Central memory CD8-positive, alpha-beta T cell (primary cell): ENCODE measurements at places on chromosomes 7 and 10.

DNA sequence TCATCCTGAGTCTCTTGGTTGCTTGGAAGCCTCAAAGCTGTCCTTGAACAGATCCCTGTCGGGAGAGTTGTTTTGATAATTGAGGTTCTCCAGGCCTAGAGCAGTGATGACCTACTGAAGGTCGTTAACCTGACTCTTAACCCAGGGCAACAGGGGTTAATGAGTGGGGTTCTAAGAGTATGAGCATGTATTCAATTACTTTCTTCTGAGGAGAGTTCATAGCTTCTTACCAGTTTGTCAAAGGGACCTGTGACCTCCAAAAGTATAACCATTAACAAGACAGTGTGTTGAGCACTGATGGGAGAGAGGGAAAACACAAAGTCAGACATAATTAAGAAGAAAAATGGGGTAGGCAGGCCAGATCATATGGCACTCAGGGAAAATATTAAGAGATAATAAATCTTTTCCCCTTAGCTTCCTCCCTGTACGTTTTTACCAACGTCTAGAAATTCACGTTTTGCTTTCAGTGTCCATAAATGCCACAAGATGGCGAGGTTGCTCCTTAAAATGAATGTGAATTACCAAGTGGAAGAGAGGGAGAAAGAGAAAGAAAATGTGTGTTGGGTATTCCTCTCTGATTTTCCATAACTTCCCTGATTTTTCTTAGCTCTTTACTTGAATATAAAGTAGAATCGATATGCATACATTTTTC lies 97.6 kb downstream of the SUGCT start:
- no peak overlapping the region for H3K4me3 ChIP-seq
- H3K27me3 ChIP-seq = peaks cover 9% of the 10 kb centered on the region
- no peaks in the 10 kb centered on the region for H3K36me3 ChIP-seq
- H3K27ac ChIP-seq = no peak overlapping the region
- no peak for DNase-seq

DNA sequence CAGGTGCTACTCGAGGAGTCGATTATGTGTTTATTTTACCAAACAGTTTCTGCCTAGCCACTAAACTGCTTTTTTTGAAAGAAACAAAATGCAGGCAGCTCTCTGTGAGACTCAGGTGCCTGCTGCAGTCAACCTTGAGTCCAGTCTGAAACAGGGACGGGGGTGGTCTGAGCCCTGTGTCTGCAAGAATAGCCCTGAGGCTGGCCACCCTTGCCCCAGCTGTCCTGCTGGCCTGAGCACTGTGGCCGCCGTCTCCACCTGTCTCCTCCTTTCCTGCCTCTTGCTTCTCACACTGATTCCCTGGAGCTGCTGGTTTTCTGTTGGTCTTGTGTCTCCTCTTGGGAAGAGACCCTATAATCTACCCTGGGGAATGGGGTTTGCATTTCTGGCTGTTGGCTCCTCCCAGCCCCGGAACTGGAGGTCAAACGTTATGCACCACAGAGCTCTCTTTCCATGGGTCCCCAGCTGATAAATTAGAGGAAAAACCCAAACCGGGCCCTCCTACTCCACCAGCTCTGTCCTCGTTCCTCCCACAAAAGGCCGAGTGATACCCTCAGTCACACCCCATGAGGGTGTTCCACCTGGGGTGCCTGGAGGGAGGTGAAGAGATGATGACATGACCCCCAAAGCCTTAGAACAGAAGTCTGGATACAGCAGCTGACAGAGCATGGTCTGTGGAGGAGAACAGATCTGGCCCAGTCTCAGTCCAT lies 15.0 kb upstream of the SLC18A3 start:
- DNase-seq = no peak
- no peak overlapping the region for H3K27ac ChIP-seq
- H3K36me3 ChIP-seq = no peaks in the 10 kb centered on the region

DNA sequence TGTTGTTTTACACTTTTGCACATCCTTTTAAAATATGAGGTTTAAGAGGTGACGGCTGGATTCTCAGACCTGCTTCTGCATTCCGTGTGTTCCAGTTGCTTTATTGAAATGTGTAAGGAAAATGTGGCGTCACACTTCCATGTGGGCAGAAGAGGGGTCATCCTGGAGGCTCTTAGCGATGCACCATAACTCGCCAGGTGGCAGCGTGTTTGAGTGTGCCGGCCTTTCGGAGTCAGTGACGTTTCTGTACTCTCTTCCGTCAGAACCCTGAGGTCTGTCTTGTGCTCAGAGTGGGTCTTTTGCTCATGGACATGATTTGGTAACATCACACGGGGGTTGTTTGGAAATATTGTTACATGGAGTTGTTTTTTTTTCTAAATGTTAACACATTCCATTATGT lies 9.1 kb downstream of the PPP2R2D start:
- peaks cover 60% of the 10 kb centered on the region for H3K4me1 ChIP-seq
- H3K4me3 ChIP-seq = no peak overlapping the region
- H3K27me3 ChIP-seq = no peaks in the 10 kb centered on the region

DNA sequence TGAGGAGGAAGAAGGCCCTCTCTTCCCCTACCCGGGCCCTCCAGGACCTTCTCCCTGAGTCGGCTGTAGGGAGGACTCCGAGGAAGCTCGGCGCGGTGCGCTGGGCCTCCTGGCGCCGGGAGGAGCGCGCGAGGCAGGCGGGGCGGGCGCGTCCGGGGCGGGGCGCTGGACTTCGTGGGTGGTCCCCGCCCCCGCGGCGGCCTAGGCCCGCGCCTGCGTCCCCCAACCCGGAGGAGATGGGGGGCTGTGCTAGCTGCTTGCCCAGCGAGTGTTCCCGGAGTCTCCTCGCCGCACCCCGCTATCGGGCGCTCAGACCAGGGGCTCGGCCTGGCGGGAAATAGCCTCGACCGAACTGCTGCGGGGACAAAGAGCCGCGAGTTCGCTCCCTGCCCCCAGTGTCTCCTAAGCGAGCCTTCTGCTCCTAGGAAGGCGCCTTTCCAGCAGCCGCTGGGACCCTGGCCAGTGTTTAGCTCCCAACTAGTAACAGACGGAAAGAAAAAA lies 19.2 kb upstream of the SMO start:
- no peak for DNase-seq
- H3K36me3 ChIP-seq = peaks cover 5% of the 10 kb centered on the region
- H3K4me1 ChIP-seq = peaks cover 4% of the 10 kb centered on the region
- H3K27ac ChIP-seq = no peak overlapping the region
- H3K27me3 ChIP-seq = no peaks in the 10 kb centered on the region

- peak overlapping the region; percentile 83 for H3K27ac ChIP-seq
- peaks cover 15% of the 10 kb centered on the region for H3K36me3 ChIP-seq
- H3K4me1 ChIP-seq = peaks cover 93% of the 10 kb centered on the region
- no peak for DNase-seq
Observed at GRCh38 chr10:22658745-22659410, 55.5 kb downstream of the PIP4K2A start.

GRCh38 chr10:109784236-109784635 lies 139.1 kb downstream of the XPNPEP1 start:
- peaks cover 66% of the 10 kb centered on the region for H3K27me3 ChIP-seq
- no peak overlapping the region for H3K4me3 ChIP-seq
- no peaks in the 10 kb centered on the region for H3K4me1 ChIP-seq
- no peak overlapping the region for H3K27ac ChIP-seq
- no peaks in the 10 kb centered on the region for H3K36me3 ChIP-seq

DNA sequence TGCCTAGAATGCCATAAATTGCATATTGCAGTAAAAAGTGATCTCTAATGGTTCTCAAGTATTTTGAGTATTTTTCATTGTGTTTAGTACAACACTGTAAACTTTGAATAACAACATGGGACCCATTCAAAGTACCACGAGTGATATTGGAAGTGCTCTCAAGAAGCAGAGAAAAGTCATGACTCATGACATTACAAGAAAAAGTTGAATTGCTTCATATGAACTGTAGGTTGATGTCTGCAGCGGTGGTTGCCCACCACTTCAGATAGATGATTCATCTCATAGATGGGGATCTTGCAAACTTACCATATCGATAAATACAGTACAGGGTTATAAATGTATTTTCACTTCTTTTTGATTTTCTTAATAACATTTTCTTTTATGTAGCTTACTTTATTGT lies 33.9 kb downstream of the ENTPD1 start:
- peaks cover 53% of the 10 kb centered on the region for H3K27me3 ChIP-seq
- H3K4me1 ChIP-seq = no peaks in the 10 kb centered on the region
- no peak overlapping the region for H3K27ac ChIP-seq

- no peak overlapping the region for H3K4me3 ChIP-seq
- no peaks in the 10 kb centered on the region for H3K4me1 ChIP-seq
Observed at GRCh38 chr7:158362912-158363905, 224.4 kb downstream of the PTPRN2 start.

DNA sequence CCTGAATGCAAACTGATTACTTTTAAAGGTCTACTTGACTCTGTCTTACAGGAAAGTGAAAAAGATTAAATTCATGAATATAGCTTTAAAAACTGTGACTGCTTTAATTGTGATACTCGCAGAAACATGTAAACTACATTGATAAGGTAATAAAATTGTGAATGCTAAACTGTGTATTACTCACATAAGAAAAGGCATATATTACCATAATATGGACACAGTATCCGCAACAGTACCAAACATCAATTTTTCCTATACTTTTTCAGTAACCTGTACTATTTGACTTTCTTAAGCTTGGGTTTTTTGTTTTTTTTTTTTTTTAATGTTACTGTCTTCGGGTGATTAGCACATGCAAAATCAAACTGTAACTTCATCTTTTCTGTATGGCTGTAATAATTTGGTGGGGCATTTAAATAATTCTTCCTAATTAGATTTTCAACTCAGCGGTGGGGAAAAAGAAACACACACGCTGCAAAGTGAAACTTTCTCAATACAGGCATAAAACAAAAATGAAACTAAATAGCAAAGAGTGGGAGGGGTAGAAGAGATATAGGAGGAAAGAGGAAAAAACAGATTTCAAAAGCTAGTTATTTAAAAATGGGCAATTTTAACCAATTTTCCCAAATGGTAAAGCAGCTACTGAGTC lies 23.2 kb downstream of the NT5C3A start:
- H3K4me1 ChIP-seq = peaks cover 46% of the 10 kb centered on the region
- no peaks in the 10 kb centered on the region for H3K27me3 ChIP-seq
- H3K4me3 ChIP-seq = peak overlapping the region; percentile 72
- DNase-seq = no peak
- peak overlapping the region; percentile 78 for H3K27ac ChIP-seq

DNA sequence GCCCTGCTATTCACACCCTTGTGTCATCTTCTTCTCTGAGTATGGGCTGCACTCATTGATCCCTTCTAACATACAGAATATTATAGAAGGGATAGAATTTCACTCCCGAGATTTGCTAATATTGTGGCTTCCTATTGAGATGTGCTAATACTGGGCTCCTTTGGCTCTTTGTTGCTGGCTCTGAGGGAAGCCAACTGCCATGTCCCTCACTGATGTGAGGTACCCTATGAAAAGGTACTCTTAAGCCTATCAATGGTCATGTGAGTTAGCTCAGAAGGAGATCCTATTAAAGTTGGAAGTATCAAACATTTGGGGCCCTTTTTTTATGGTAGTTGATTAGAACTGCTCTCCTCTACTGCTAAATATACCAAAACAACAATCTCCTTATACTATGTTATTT lies 665.2 kb upstream of the ZWINT start:
- no peak for DNase-seq
- H3K4me3 ChIP-seq = no peak overlapping the region
- no peaks in the 10 kb centered on the region for H3K27me3 ChIP-seq

- H3K4me1 ChIP-seq = no peaks in the 10 kb centered on the region
- no peak overlapping the region for H3K27ac ChIP-seq
- H3K36me3 ChIP-seq = no peaks in the 10 kb centered on the region
- H3K27me3 ChIP-seq = peaks cover 58% of the 10 kb centered on the region
- no peak overlapping the region for H3K4me3 ChIP-seq
Observed at GRCh38 chr7:27459731-27460053, 203.0 kb downstream of the HIBADH start.

- H3K4me1 ChIP-seq = peaks cover 78% of the 10 kb centered on the region
- no peak for DNase-seq
- H3K27ac ChIP-seq = peak overlapping the region; percentile 95
- H3K4me3 ChIP-seq = peak overlapping the region; percentile 76
- H3K27me3 ChIP-seq = no peaks in the 10 kb centered on the region
Observed at GRCh38 chr10:124659380-124659779, 84.8 kb downstream of the FAM53B start.

DNA sequence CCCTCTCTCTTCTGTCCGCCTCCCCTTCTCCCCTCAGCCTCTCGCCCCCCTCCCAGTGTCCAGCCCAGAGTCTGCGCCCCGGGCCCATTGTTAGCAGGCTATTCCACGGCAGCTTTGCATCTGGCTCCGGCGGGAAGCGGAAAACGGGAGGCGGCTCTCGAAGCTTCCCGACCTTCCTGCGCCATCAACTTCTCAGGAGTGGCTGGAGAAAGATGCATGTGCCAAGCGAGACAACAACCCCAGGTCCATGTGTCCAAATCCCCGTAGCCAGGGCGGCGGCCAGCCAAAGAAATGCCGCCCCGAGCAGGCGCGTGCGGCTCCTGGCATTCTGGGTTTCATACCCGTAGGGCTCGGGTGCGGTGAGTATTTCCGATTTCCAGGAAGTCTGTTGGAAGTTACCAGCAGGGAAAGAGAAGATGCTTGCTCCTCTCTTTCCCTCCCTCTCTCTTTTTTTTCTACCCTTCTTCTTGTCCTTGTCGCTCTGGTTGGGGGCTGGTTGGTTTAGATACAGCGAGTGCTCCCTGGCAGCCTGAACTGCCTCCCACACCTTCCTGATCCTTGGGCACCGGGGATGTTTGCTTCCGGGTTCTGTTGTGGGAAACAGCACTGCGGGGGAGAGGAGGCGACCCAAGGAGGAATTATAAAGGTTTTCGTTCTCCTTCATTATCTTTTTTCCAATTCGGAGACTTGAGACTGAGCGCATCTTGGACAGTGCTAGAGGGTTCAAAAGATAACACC lies 1.2 kb upstream of the HOXA2 start:
- H3K4me3 ChIP-seq = peak overlapping the region; percentile 9
- no peak for DNase-seq
- peaks cover 7% of the 10 kb centered on the region for H3K36me3 ChIP-seq

GRCh38 chr10:3122486-3123205 lies 49.9 kb downstream of the PITRM1 start:
- no peak for DNase-seq
- no peak overlapping the region for H3K27ac ChIP-seq
- H3K27me3 ChIP-seq = no peaks in the 10 kb centered on the region
- H3K36me3 ChIP-seq = peaks cover 23% of the 10 kb centered on the region

GRCh38 chr7:23467806-23468525 lies 2.3 kb downstream of the IGF2BP3 start:
- peak; percentile 16 for DNase-seq
- H3K27me3 ChIP-seq = peaks cover 85% of the 10 kb centered on the region
- H3K36me3 ChIP-seq = peaks cover 19% of the 10 kb centered on the region
- no peak overlapping the region for H3K27ac ChIP-seq
- H3K4me1 ChIP-seq = peaks cover 19% of the 10 kb centered on the region

GRCh38 chr10:78382772-78383171 lies 349.1 kb downstream of the RPS24 start:
- H3K4me1 ChIP-seq = no peaks in the 10 kb centered on the region
- peaks cover 57% of the 10 kb centered on the region for H3K27me3 ChIP-seq
- no peak overlapping the region for H3K4me3 ChIP-seq
- DNase-seq = no peak

GRCh38 chr10:120209124-120209762 lies 247.8 kb upstream of the PLPP4 start:
- H3K27me3 ChIP-seq = no peaks in the 10 kb centered on the region
- no peak for DNase-seq
- no peaks in the 10 kb centered on the region for H3K4me1 ChIP-seq
- H3K36me3 ChIP-seq = no peaks in the 10 kb centered on the region
- no peak overlapping the region for H3K4me3 ChIP-seq
- no peak overlapping the region for H3K27ac ChIP-seq
